ENCODE measurements at places on chromosomes 7 and 10. TPM values are rescaled to one million over a fixed set of nuclear protein-coding genes. Genes with fewer than 3 reads are reported as not detected.

- DNase-seq, result no peak
Observed at GRCh38 chr7:1666823-1667565, 3.1 kb upstream of the ELFN1 start.

DNA sequence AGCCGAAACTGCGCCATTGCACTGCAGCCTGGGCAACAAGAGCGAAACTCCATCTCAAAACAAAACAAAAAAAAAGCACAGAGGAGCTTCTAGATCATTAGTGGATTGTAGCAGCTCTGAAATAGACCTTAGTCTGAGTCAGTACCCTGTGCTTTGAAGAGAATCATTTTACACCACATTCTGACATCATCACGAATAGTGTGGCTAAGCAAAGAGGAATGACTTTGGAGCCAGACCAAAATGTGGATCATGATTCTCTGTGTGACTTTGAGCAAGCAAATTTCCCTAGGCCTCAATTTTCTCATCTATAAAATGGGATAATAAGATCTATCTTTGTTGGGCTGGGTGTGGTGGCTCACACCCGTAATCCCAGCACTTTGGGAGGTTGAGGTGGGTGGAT, 618.9 kb downstream of the CALN1 start:
- DNase-seq, result no peak

DNA sequence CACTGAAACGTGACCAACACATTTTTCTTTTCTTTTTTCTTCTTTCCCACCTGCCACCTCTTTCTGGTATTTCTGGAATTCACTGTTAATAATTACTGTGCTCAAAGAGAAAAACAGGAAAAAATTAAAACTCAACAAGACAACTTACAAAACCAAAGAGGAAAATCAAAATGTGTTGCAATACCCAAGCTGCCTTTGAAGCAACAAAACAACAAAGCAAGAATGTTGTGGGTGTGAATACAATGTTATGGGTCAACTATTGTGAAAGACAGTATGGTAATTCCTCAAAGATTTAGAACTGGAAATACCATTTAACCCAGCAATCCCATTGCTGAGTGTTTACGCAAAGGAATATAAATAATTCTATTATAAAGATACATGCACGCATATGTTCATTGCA, 415.1 kb downstream of the GFRA1 start:
- DNase-seq, result no peak

- no peak for DNase-seq
Observed at GRCh38 chr10:133039107-133039802, 48.5 kb upstream of the ADGRA1 start.

DNA sequence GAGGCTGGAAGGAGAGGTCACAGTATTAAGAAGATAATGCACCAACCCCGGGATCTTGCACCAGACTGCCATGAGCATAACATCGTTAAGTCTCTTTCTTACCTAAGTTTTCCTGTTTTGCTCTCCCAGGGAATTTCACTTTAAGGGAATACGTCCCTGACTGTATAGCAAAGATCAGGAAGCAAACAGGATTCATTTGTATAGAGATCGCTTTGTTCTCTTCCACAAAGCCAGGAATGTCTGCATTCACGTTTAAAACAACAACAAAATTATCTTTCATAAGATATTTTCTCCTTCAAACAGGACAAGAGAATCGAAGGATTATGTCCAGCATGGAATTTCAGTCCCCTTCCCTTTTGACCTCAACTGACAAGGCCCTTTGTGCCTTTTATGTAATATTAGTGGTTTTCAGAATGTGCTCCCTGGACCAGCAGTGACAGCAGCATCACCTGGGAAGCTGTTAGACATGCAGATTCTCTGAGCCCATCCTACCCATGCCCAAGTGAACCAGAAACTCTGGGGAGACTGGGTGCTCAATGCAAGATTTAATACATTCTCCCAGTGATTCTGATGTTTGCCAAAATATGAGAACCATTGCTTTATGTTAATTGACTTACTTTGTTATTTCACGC, 286.3 kb downstream of the FGFR2 start:
- no peak for DNase-seq

DNA sequence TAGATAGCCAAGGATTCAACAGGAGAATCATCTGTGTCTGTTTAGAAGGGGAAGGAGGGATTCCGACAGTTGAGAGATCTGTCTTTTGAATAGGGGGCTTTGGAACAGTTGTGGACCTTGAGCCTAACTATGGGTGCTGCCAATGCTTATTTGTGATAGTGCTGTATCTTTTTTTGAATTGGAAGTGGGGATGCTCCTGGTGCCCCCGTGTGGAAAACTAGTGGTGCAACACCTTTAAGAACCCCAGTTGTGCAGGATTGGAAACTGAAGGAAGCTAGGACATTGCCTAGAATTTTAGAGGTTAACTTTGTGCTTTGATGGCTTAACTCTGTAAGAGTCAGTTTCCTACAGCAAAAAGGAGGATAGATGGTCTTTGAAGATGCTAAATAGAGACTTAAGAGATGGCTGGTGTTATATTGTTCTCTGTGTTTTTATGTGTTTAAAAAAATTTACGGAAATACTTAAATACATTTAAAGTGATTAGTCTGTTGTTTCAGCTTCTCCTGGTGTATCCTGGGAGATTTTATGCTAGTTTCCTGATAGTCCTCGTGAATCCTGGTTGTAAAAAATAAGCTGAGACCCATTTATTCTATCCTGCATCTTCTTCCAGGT, 69.3 kb downstream of the AP3M1 start:
- DNase-seq, result peak; percentile 69

GRCh38 chr10:31962826-31963588, 34.4 kb upstream of the ARHGAP12 start:
- no peak for DNase-seq

- DNase-seq, result no peak
Observed at GRCh38 chr7:41928781-41929180, 225.9 kb upstream of the INHBA start.

DNA sequence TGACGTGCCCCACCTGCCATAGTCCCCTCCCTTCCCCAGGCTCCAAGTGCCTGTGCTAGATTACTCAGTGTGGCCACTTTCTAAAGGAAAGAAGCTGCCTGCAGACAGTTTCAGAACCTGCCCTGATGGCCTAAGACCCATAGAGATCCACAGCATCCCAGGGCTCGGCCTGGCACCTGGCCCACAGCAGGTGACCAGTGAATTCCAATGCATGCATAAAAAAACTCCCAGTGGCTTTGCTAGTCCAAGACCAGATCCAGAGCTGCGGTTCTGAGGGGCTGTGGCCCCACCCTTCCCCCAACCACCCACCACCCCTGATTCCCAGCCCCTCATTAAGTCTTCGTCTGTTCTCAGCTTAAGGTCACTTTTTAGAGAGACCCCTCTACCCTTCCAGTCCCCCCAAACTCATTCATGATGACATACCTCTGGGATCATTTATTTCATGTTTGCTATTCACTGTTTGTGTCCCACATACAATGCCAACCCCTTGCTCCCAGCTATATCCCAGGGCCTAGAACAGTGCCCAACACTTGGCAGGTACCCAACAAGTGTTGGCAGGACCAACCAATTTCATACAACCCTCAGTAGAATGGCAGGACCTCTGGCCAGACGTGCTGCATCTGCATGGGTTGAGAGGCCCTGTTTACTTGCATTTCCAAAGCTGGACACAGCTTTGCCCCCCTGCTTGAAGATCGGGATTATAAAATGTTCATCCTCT, 118.1 kb downstream of the RGS10 start:
- no peak for DNase-seq

DNA sequence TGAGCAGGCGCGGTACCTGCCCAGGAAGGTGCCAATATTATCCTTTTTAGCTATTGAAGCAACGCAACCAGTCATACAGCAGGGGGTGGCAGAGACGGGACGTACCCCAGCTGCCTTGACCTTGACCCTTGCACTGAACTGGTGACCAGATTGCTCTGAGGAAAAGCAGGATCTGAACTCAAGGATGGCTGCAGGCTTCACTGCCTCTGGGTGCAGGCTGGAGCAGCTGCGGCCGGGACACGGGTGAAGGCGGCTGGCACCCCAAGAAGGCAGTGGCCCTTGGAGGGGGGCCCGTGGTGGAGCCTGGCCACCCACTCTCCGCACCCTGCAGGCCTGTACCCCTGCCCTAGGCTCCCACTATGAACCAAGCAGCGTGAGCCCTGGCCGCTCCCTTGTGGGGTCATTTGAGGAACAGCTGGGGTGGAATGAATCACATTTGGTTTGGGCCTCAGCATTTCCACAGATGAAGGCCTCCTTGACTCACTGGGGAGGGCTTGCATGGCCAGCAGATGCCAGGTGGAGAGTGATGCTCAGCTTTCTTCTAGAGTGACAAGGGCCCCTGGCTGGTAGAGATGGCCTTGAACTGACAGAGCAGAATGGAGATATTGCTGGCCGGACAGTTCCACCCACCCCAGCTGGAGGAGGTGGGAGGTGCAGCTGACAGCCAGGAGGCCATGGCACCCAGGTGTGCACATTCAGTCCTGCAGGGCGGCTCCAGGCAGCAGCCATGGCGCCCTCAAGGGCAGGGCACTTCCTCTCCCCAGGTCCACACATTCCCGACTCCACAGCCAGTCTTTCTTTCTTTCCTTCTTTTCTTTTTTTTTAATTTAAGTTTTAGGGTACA, 218.7 kb downstream of the WDR37 start:
- DNase-seq, result no peak

- DNase-seq, result no peak
Observed at GRCh38 chr10:12391206-12391605, 41.9 kb downstream of the CAMK1D start.

DNA sequence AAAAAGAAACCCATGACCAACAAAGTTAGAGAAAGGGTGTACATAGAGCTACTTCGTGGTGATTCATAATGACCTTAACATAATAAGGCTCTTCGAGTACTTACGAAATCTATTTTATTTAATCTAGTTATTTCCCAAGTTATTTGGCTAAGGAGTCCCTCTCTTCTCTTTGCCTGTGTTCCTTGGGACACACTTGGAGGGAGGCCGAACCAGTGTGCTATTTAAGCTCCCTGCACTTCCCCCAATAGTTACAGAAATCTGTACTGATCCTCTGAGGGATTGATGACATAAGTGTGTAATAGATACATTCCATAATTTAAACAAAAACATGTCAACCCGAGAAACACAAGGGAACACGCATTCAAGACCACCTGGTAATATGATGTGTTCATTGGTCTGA, 351.1 kb downstream of the GATA3 start:
- no peak for DNase-seq

GRCh38 chr7:85883-86515, 106.4 kb upstream of the FAM20C start:
- no peak for DNase-seq

Gene CCDC146
- not detected for total RNA-seq

Gene FKBP6
- total RNA-seq, result not detected

Gene OR2A42
- not detected for total RNA-seq

Gene LEP
- total RNA-seq, result not detected

Gene KLF14
- not detected for total RNA-seq

Gene MRPS24
- 235 TPM for total RNA-seq
